ENCODE measurements at places on chromosomes 5 and 9. TPM values are rescaled to one million over a fixed set of nuclear protein-coding genes. Genes with fewer than 3 reads are reported as not detected.

DNA sequence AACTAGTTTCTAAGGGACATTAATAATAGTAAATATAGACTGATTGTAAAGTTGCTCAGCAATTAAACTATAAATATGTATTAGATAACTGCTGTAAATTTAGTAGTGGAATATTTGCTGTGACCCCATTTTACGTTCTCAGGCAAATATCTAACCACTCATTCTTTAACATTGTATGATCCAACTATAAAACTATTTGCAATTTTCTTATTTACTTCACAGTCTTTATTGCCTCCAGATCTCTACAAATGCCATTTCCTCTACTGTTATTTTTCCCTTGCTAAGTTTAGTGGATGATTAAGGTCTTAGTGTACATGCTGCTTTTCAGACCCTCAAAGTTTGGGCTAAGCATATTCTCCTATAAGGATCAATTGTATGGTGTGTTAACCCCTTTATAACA, 526.2 kb upstream of the ST8SIA4 start:
- DNase-seq: no peak

- no peak for DNase-seq
Observed at GRCh38 chr9:75133396-75133795, 45.1 kb downstream of the OSTF1 start.

DNA sequence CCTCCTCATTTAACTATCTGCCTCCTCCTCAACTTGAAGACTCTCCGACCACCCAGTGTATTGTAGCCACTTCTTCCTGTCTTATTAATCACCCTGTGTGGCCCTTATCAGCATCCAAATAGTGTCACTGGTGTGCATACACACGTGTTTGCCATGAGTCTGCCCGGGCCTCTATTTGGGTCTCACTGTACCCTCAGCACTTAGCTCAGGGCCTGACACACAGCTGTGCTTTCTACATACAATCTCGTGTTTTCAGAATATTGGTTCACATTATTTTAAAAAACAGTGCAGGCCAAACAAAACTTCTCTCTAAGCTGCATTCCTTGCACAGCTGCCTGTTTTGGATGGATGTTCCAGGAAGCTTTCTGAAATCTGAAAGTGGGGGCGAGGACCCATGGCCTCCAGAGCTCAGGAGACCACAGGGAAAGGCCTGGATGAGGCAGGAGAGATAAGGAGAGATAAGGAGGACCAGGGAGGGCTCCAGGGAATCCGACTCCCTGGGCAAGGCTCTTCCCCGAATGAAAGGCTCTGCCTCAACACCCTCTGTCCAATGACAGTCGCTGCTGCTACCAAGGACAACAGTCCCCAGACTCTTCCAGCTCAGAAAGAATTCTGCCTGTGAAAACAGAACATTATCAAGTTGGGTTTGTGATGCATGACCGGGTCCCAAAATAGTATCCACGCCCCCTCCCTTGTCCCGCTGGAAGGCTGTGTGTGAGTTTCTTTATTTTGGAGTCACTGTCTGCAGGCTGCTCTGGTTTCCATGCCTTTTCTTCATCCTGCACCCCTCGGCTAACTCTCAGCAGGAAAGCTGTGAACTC, 255.6 kb downstream of the NSG2 start:
- no peak for DNase-seq

GRCh38 chr5:154300207-154300883, 109.8 kb downstream of the GALNT10 start:
- DNase-seq: no peak

DNA sequence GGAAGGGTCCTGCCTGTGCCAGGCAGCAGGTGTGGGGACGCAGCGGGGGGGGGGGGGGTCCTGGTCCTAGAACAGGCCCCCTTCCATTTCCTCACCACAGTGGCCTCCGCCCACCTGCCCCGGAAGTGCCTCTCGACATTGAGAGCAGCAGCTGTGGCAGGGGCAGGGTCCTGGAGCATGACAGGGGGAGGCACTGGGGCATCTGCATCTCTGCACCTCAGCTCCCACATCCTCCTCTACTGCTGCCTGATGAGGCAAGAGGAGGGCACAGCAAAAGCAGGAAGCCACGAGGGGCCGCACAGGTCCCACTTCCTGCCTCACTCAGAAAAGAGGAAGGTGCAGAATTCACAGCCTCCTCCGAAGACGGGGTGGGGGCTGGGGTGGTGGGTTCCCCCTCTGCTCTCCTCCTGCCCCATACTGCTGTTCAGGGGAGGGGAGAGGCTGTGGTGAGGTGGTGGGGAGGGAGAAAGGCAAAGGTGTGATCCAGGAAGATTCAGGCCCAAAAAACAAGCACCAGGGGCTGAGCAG, 14.8 kb downstream of the AKNA start:
- DNase-seq: no peak

- DNase-seq: no peak
Observed at GRCh38 chr5:151592855-151593408, 1.8 kb upstream of the FAT2 start.

GRCh38 chr5:160486573-160486972, 64.9 kb downstream of the PTTG1 start:
- DNase-seq: no peak

GRCh38 chr5:72166070-72166979, 59.0 kb downstream of the MAP1B start:
- DNase-seq: peak; percentile 54

DNA sequence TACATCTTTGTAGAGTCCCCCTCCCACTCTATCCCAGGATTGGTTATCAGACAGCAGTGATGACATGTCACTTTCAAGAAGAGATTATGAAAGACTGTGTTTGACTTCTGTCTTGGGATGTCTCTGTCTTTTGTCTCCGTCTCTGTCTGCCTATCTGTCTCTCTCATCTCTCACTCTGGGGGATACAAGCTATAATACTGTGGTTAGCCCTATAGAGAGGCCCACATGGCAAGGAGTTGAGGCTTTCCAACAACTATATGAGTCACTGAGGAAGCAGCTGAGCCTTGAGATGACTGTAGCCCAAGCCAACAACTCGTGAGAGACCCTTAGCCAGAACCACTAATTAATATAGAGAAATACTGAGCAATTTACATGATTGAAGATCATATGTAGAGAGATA, 284.8 kb downstream of the PDE4D start:
- no peak for DNase-seq

DNA sequence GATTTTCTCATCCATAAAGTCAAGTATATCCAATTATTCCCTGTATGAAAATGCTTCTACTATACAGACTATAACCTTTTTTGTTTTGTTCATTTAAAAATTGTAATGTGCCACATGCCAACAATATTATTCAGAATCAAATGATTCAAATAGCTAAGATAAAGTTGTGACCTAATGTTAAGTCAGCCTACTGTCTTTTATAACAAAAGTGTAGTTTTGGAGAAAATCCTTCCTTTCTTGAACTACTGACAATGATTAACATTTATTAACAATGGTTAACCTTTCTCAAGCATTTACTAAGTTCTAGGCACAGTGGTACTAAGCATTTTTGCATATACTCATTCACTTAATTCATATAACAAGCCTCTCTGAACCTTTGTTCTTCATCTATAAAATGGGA, 25.0 kb downstream of the CSF2 start:
- no peak for DNase-seq

GRCh38 chr9:20550326-20550725, 72.0 kb downstream of the MLLT3 start:
- no peak for DNase-seq

DNA sequence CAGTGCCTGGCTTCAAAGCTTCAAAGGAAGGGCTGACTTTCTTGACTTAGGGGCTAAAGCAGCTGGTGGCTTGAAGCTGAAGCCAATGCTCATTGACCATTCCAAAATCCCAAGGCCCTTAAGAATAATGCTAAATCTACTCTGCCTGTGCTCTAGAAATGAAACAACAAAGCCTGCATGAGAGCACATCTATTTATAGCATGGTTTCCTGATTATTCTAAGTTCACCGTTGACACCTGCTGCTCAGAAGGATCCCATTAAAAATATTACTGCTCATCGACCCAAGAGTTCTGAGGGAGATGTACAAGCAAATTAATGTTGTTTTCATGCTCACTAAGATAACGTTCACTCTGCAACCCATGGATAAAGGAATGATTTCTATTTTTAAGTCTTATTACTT, 6.7 kb downstream of the TMEM174 start:
- DNase-seq: no peak

DNA sequence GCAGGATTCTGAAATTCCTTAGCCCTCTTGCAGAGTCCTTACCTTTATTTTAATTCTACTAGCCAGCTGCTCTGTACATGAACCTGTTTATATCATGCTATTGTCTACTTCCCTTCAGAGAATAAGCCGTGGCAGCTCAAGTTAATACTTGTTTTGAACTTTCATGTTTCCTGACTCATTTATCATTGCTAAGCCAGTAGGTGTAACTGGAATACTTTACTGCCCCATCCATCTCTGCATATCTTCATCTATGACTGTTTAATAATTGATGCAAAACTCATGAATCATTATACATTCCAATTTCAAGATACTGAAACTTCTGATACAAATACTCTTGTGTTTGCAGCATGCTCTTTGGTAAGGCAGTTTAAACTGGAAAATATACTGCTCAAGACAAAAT, 174.7 kb downstream of the PPP2R2B start:
- no peak for DNase-seq

DNA sequence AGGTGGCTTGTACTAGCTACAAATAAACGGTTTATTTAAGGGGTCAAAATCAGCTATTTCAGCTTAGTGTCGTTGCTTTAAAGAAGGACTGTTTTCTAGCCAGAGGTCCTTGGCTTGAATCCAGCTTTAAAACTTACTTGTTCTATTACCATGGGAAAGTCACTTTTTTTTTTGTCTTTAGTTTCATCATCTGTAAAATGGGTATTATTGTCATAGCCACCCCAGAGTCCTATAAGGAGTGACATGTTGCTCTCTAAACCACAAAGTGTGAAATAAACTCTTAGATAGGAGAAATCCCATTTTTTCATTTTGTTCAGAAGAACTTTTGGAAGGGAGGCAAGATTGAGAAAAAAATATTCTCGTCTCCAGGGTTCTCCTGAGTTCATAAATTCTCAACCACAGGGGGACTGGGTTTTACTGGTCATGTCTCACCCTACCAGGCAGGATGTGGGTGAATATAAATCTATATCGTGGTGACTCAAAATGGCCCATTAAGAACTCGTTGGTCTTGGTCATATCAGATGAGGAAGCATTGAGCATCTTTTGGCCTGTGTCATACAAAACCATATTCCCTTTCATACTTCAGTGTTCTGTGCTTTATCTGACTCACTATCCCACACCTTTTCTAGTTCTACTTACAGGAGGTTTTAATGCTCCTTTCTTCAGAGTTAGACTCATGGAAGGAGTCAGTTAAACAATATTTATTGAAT, 202.7 kb upstream of the NR3C1 start:
- no peak for DNase-seq

- no peak for DNase-seq
Observed at GRCh38 chr5:31717561-31717960, 78.6 kb downstream of the PDZD2 start.

The SPINK6 gene
- total RNA-seq: not detected

The FAM169A gene
- 15.2 TPM for total RNA-seq

All from ureter (tissue), 1 donor.